Right cardiac atrium (tissue), 5 donors: ENCODE measurements at places on chromosomes 6 and 20. TPM values are rescaled to one million over a fixed set of nuclear protein-coding genes. Genes with fewer than 3 reads are reported as not detected.

GRCh38 chr20:60695226-60696000 is 556.6 kb upstream of the CDH4 start:
- no peak for DNase-seq

DNA sequence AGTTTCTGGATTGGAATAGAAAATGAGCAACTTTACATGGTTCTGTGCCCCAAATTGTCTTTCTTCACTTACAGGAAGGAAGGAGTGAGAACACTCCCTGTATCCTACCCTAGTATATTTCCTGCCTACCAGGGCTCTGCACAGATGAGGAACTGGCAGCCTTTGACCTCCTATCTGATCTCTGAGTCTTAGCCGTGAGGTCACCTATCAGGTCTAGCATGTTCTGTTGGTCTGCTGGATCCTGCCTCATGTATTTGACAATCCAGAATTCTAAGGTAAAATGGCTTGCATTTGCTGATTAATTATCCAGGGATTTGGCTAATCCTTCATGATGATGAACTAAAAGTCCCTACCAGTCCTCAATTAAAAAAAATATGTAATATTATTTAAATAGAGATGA is 35.0 kb upstream of the TRAM2 start:
- no peak for DNase-seq

DNA sequence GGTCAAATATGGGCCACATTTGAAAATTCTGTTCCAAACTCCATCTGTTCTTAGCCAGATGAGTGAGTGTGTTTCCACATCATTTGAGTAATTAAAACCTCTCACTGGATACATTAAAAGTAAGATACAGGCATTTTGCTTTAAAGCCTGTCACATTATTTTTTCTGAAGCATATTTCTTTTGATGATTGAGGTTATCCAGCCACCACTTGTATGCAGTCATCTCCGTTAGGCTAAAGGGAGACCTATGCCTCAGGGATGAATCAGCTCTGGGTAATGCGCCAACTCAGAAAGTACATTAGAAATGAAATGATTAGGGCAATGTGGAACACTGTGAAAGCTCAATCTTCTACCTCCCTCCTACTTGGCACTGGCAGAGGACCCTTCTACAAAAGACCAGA is 90.7 kb downstream of the SNAP25 start:
- no peak for DNase-seq

GRCh38 chr20:32191422-32191821 is 16.1 kb downstream of the PLAGL2 start:
- DNase-seq, result no peak

GRCh38 chr6:96015518-96016333 is at the start of gene FUT9:
FUT9 (plus strand) TSS chr6:96015974; CDS start chr6:96203156, 187,182 bp downstream.
- peak; percentile 46 for DNase-seq

DNA sequence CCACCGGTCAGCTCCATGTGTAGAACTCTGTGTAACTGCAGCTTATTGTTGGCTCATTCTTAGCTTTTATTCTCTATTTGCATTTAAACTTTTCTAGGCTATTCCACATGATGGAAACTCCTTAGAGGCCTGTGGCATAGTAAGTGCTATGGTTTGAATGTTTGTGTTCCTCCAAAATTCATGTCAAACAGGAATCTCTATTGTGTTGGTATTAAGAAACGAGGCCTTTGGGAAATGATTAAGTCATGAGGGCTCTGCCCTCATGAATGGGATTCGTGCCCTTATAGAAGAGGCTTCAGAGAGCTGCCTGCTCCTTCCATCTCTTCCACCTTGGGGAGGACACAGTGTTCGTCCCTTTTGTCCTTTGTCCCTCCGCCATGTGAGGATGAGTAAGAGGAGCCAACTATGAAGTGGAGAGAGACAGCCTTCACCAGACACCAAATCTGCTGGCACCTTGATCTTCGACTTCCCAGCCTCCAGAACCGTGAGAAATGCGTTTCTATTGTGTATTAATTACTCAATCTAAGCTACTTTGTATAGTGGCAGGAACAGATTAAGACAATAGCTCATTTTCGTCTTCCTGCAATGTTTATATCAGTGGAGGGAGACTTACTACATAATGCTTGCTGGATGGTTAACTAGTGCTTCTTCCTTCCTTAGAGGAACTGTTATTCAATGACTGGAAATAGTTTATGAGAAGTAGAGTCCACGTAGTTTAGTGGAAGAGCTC is 361.1 kb downstream of the FARS2 start:
- no peak for DNase-seq

- DNase-seq, result no peak
Measured at GRCh38 chr6:68657374-68658139, 22.5 kb downstream of the ADGRB3 start.

Gene CHMP4B
- polyA plus RNA-seq, result 126 TPM
